ENCODE measurements at places on chromosomes 1 and 21. TPM values are rescaled to one million over a fixed set of nuclear protein-coding genes. Genes with fewer than 3 reads are reported as not detected.

The KCNA3 gene
- total RNA-seq: 0.96 TPM

The SYPL2 gene
- 0.66 TPM for total RNA-seq

DNA sequence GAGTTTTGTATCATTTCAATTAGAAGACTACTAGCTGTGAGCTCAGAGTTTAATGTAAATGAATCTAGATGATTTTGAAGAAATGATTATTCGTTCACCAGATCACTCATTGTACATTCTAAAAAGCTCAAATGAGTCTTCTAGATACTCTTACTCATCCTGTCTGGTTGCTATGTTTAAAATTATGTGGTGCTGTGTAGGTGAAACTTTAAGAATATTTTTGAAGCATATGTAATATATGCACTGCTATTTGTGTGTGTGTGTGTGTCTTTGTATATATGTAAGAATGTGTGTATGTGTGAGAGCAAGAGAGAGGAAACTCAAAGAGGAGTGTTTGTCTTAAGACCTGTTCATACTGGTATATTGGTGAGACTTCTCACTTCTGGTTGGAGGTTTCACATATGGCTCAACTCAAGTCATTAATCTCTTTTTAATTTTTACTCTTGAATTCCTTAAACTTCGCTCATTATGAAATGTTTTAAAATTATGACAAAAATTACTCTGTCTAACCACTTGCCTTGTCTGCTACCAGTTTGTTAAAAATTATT lies 8.6 kb upstream of the C1orf105 start:
- DNase-seq: no peak

The FABP3 gene
- 15.0 TPM for total RNA-seq

The VASH2 gene
- 2.3 TPM for total RNA-seq

DNA sequence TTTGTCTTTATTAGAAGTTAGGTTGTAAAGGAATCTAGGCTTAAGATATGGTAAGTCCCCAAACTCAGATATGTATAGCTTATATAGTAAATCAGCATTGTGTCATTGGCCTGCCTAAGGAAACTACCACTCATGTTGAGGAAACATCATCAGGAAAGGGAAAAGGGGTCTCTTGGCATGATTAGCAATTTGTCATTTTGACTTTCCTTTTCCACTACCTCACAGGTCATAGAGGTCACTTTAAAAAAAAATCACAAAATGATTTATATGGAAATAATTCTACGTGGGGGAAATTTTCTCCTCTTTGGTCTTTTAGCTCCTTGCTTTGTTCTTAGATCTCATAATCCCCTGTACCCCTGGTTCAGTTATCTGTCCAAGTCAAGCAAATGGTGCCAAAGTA lies 213.5 kb downstream of the RPS6KC1 start:
- no peak for DNase-seq

GRCh38 chr1:88149686-88150085 lies 534.4 kb upstream of the PKN2 start:
- no peak for DNase-seq

The STYXL2 gene
- total RNA-seq: not detected

The OLIG2 gene
- not detected for total RNA-seq

DNA sequence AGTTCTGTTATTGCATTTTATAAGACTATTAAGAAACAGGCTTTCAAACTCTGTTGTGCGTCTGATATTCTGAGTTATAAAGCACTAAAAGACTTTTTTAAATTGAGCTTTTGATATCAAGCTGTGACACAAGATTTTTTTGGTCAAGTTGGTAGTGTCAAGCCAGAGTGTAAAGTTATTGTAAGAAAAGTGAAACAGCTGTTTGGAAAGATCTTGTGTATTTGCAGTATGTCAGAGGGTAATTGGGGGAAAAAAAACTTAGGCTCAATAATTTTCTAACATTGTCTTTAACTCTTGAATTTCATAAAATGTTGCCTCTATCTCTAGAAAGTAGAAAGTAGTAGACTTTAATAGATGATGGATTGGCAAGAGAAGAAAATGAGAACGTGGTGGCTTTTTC lies 3.8 kb downstream of the CACYBP start:
- DNase-seq: no peak

DNA sequence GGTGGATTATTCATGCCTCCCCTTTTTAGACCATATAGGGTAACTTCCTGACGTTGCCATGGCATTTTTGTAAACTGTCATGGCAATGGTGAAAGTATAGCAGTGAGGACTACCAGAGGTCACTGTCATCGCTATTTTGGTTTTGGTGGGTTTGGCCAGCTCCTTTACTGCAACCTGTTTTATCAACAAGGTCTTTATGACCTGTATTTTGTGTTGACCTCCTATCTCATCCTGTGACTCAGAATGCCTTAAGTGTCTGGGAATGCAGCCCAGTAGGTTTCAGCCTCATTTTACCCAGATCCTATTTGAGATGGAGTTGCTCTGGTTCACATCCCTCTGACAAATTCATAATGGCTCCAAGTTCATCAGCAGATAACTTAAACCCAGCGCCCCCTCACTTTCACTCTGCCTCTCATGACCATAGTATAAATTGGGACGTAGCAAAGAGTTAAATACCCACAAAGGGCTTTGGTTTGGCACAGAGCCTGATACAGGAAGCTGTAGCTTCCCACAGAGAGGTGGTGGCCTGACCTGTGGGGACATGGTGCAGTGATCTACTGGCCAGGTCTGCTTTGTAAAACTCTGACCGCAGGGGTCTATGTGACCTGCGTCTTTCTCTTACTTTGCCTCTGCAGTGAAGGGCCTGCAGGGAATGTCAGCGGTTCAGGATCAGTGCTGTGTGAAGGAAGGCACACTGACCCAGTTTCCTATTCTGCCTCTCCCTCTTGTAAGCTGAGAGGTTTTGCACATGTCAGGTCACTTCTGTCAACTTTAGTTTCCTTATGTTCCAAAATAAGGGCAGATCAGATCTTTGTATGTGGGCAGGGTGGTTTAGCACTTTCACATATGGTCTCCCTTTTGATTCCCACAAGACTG lies 78.1 kb upstream of the ZNF644 start:
- no peak for DNase-seq

- no peak for DNase-seq
Measured at GRCh38 chr1:92587445-92587844, 100.7 kb upstream of the GFI1 start.
